Stimulated activated CD4-positive, alpha-beta T cell treated with anti-CD3 and anti-CD28 coated beads, Interleukin-12 subunit alpha, Interleukin-12 subunit beta, amount 100 ng/mL, for 24 hours (primary cell): ENCODE measurements at places on chromosomes 11 and 22.

- no peak for DNase-seq
Measured at GRCh38 chr22:28333088-28333487, 346.6 kb downstream of the TTC28 start.

- DNase-seq, result no peak
Measured at GRCh38 chr11:10305964-10306918, 1.4 kb downstream of the ADM start.

DNA sequence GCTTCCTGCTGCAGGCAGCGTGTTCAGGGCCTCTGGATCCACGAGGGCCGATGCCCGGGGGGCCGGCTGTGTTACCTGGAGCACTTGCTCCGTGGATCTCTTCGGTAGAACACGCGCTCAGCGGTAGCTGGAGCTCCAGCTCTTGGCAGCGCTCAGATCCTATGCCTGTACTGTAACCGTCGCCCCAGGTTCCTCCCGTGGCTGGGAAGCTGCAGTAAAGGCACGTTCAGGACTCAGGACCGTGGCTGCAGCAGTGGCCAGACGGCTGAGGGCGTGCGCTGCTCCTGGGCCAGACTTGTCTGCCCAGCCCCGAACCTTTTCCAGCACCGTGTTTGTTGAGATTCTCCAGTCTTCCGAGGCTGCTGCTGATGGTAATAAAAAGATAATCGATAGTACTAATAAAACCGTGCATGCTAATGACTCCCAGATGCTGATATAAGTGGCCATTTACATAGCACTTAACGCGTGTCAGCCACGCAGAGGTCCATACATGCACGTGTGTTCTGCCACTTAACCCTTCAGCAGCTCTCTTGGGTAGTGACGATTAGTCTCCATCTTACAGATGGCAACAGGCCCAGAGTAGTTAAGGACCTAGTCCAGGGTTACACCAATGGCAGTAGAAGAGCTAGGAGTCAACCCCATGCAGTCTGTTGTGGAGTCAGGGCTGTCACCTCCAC, 1.4 kb downstream of the MOV10L1 start:
- DNase-seq, result no peak

DNA sequence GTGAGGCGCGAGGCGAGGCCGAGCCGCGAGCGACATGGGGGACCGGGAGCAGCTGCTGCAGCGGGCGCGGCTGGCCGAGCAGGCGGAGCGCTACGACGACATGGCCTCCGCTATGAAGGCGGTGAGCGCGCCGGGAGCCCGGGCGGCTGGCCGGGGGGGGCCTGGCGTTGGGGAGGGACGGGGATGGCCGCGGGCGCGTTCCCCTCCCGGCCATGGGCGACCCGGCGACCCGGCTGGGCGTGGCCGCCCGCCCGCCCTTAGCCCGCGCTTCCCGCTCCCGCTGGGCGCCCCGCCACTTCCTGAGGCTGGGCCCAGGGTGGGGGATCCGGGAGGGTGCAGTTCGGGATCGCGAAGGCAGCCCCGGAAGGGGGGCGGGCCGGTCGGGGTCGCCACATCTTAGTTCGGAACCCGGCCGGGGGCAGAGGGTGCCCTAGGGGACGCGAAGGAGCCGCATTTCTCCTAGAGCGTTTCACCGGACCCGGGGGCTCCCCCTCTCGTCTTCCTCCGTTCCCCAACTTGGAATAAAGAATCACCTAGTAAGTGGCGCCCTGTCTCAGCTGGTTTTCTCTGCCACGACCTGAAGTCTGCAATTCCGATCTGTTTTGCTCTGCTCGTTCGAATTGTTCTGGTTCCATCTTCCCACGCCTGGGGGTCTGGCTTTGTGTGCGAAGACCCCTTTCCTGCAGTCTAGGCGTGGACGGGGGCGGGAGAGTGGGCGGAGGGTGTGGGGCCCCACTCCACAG, 536 bp downstream of the YWHAH start:
- peak; percentile 24 for DNase-seq
